RWPE2 (cell line): ENCODE measurements at places on chromosomes 12 and 14.

- DNase-seq: no peak
These were observed 38.3 kb downstream of the LRCOL1 start for GRCh38 chr12:132572106-132572505.

- no peak for DNase-seq
These were observed 11.7 kb downstream of the KDM2B start for GRCh38 chr12:121568971-121569751.

DNA sequence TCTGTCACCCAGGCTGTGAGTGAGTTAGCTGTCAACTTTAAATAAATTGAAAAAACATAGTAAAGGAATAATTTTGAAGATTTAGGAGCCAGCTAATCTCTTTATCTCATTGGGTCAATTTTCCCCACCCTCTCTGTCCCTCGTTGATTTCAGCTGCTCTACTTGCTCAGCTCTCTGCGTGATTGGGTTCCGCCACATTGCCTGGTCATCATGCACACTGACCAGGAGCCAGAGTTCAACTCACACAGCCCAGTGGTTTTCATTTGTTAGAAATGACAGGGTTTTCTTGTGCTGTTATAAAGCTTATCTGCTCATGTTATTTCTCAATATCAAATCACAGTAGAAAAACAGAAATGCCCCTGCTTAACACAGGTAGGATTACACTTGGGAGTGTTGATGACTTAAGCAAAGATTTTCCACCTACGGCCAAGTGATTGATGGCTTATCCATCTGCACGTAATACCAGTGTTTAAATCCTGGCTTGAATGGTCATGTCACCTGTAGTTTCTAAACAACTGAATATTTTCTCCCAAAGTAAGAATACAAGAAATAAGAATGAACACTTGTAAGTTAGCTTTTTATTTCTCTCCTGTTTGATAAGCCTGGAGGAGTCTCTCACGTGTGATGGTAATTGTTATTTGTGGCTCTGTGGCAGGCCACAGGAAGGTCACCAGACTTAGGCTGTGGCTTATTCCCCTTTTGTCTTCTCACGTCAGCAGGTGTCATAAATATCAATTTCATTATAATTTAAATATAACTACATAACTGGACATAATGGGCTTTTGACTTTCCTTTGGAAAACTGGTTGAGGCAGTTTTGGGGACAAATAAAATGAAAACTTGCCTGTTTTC is 367.2 kb upstream of the DDHD1 start:
- DNase-seq: no peak

DNA sequence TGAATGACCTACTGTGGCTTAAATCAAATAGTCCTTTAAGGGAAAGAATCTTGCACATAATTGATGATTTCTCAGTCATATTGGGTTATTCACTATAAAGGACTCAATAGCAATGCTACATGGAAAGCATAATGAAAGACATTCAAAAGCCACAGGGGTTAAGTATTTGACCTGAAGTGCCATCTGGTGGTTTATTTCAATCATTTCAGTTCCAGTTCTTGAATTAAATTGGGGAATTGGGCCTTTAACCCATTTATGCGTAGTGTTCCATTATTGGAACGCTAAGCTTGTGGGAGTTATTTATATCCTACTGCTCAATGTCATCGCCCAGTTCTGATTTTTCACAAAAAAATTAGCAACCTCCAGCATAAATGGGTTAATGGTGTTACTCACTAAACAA is 41.3 kb upstream of the C12orf71 start:
- no peak for DNase-seq

DNA sequence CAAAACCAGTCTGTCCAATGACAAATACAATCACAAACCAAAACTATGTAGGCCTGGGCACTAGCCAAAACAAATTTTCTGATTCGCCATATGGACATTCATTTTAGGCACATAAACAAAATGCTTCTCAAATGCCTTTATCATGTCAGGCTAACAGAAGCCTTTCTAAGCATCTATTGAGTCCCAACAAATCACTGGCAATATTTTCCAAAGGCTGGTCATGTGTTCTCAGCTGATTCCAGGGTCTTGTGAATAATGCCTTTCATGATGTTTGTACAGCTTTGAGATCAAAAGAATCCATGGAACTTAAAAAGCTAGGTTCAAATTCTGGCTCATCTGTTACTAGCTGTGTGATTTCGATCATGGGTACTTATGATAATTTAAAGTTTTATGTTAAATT is 16.1 kb downstream of the FSCB start:
- DNase-seq: no peak

GRCh38 chr12:32896432-32897280 is at the start of gene PKP2:
PKP2 (minus strand) TSS chr12:32896777; CDS start chr12:32896731, 46 bp downstream.
- DNase-seq: peak; percentile 98

DNA sequence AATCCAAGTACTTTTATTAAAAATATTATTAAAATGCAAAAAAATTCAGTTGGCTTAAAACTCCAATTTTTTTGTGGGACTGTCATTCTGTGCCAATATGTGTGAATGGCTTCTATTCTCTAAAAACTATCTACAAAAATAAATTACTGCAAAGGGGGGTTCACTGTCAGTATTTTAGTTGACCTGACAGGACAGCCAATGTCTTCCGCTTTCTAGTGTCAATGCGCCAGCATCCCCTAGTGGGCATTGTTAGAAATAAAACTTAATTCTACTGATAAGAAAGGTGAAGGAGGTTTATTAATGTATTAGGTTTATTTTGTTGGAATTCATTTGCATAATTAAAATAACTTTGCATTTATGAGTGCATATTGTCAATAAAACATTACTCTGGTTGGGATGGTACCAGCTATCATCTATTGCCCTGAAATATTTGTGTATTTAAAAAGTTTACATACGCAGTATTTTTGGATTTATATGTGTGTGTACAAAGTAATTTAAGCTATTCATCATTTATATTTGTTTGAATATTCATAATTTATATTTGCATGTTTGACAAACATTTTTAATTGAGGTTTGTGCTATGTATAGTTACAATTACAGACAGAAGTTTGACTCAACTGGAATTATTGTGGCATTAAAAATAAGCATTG is 527.2 kb downstream of the FLRT2 start:
- DNase-seq: no peak

GRCh38 chr14:49424436-49425331 is 161.5 kb downstream of the RPS29 start:
- DNase-seq: no peak

GRCh38 chr14:67416085-67416484 is 4.1 kb upstream of the PLEK2 start:
- DNase-seq: no peak

GRCh38 chr12:117002051-117002817 is 91.5 kb downstream of the FBXW8 start:
- no peak for DNase-seq

DNA sequence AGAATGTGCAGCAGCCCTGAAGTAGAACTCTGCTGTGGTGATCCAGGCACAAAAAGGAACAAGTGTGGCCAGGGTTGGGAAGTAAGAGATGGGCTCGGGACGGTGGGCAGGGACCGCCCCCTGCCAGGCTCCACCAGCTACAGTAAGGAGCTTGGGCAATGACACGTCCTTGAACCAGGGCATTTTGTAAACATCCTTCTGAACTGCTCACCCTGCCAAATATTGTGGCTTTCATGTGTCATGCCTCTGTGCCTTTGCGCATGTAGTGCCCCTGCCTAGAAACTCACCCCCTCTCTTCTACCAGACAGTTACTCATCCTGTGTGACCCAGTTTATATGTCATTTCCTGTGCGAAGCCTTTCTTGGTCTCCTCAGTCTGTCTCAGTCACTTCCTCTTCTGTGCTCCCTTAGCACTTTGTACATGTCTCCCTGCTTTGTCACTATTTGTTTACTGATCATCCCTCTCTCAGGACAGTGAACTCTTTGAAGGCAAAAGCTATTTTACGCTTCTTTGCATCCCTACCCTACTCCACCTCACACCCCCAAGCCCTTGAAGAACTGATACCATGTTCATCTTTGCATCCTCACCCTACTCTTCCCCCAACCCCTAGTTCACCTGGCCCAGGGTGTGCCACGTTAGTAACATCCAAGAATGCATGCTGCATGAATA is 108.9 kb upstream of the PLEKHG7 start:
- DNase-seq: peak; percentile 77

DNA sequence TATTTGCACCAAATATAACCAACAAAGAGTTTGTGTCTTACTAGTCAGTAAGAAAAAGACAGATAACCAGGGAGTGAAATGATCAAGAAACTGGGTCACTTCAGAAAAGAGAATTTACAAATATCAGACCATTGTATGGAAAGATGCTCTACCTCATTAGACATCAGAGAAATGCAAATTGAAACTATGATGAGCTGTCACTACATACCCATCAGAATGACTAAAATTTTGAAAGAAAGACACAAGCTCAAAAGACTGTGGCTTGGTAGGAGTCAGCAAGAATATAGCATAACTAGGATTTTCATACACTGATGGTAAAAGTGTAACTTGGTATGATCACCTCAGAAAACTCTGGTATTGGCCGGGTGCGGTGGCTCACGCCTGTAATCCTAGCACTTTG is 247.2 kb downstream of the BMP4 start:
- no peak for DNase-seq

DNA sequence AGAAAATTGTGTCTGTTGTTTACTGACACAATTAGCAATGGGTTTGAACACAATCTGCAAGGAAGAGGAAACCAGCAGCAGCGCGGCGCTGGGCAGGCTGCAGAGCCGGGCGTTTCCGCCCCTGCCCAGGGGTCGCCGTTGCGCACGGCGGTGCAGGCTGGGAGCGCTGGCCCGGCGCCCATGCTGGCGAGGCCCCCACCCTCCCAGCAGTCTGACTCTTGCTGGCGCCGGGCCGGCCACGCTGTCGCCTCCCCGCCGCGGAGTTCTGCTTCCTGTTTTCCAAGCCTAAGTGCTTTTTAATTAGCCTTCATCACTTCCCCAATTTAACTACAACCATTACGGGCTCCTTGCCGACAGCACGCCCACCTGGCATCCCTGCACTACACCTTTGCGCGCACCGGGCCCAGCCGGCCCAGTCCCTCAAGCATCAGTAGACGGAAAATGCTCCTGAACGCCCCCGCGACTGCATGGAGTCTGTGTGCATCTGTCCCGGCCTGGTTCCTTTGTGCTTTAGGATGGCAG is 212.1 kb downstream of the GXYLT1 start:
- DNase-seq: no peak

DNA sequence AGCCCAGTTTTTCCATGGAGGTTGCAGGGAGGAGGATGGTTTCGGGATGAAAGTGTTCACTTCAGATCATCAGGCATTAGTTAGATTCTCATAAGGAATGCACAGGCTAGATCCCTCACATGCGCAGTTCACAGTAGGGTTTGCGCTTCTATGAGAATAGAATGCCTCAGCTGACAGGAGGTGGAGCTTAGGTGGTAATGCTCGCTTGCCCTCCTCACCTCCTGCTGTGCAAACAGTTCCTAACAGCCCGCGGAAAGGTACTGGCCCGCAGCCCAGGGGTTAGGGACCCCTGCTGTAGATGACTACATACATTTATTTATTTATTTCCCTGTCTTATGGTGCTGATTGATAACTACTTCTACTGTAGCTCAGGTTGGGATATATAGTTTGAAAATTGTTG is 93.2 kb downstream of the FBXO33 start:
- no peak for DNase-seq

DNA sequence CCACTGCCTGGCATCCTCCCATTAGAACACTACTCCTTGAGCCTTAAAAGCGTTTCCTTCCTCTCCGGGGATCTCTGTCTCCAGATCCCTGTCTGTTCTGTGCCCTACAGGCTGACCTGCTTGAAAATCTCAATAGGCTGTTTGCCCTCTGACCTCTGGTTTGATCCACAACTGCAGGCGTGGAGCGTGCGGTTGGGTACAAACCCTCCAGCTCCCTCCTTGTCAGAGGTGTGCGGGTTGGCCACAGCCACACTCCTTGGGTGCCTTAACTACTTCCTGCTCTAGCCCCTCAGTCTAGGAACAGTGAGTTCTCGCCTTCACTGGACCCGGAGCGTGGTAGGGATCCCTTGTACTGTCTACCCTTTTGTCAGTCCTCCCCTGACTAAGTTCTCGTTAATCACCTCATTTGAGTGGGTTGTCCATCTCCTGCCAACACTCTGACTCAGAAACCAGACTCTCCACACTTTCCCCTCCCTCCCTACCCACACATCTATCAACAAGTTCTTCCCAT is 33.1 kb downstream of the CMKLR1 start:
- no peak for DNase-seq

DNA sequence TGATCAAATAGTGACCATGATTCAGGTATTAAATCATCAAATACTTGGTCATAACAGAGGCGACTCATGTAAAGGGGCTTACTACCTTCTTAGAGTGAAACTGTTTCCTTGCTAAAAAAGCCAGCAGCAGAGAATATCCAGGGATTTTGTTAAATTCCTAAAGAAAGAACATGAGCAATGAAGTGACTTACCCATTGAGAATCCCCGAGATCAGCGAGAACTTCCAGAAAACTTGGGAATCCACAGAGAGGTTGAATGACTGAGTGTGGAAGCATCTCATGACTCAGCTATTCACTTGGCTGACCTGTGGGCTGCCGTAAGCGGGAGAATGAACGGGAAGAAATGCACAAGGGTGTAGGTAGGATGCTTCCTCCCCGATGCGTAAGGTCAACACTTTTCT is 85.3 kb upstream of the KCNA1 start:
- DNase-seq: no peak

GRCh38 chr14:34693228-34693939 is 21.0 kb downstream of the CFL2 start:
- DNase-seq: peak; percentile 73

DNA sequence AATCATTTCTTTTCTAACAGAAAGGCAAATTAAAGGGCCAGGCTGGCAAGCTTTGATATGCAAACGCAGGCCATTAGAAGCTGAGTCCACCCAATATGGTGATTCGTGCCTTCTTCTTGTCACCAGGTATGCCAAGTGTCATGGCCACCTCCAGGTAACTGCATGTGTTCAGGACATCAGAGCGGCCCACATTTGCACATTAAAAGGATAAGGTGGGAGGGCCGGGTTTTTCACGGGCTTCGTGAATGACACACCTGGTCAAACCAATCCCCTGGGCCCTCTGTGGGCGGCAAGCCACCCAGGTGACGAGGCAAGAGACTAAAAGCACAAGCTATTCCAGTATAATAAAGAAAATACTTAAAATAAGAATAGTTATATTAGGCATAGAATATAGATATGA is 75.9 kb upstream of the TSPAN11 start:
- DNase-seq: no peak

- no peak for DNase-seq
These were observed 5.5 kb downstream of the COPZ1 start for GRCh38 chr12:54330442-54330841.

DNA sequence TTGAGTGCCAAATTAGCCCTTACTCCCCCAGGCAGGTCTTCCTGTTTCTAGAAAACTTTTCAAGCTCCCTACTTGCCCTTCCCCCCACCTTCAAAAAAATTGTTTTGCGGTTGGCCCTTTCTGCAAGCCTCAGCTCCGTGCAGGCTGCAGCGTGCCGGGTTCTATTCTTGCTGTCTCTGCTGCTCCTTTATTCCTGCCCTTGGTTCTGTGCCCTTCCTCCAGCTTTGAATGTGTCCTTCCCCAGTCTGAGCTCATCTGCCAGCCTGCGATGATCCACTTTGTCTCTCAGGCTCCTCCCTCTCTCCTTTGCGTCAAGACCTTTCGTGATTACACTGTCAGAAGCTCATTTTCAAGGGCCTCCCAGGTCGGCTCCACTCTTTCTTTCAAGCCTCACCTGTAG is 98.6 kb downstream of the IRF2BPL start:
- no peak for DNase-seq

- DNase-seq: no peak
These were observed 1.6 kb downstream of the GIT2 start for GRCh38 chr12:109994401-109995175.
